DMS79 (cell line): ENCODE measurements at places on chromosomes 6 and 20.

- no peak for DNase-seq
Observed at GRCh38 chr20:50041246-50041873, 58.6 kb downstream of the SNAI1 start.

DNA sequence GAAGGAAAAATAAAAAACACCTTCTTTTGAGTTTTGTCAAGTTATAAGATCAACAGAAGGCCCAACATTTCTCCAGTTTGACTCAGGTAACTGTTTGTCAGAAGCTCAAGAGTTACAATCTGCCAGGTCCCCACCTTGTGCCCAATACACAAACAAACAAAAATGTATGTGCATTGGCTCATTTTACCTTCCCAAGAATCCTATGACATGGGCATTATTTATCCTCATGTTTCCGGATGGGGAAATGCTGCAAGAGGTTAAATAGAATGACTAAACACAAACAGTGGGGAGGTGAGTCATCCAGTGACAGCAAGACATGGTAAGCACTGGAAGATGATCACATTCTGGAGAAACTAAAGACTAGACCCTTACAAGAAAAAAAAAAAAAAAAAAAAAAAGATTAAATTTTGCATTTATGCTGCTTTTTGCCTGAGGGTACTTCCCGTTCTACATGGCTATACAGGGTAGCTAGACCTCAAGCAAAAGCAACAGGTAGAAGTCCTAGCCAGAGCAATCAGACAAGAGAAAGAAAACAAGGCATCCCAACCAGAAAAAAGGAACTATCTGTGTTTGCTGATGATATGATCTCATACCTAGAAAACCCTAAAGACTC is 23.6 kb upstream of the ANKRD60 start:
- DNase-seq = no peak

- no peak for DNase-seq
Observed at GRCh38 chr6:168130697-168131371, 51.8 kb upstream of the FRMD1 start.

GRCh38 chr6:71080826-71081225 is 124.0 kb upstream of the B3GAT2 start:
- DNase-seq = no peak

- DNase-seq = no peak
Observed at GRCh38 chr6:89111933-89112332, 5.9 kb downstream of the SRSF12 start.

- DNase-seq = no peak
Observed at GRCh38 chr6:52603000-52603795, 26.3 kb upstream of the TRAM2 start.

DNA sequence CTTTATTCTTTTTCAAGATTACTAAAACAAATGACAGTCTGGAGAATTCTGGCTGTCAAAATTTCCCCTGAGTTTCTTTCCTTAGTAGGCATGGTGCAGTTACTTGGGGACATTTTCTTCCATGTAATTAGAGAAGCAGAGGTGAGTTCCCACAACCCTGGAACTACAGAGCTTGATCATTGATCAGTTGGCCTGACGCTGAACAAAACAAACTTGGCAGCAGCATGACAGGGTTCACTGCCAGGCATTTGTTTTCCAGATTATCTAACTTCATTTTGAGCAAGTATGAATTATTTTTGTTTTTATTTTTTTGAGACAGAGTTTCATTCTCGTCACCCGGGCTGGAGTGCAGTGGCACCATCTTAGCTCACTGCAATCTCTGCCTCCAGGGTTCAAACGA is 22.6 kb downstream of the IYD start:
- DNase-seq = no peak

DNA sequence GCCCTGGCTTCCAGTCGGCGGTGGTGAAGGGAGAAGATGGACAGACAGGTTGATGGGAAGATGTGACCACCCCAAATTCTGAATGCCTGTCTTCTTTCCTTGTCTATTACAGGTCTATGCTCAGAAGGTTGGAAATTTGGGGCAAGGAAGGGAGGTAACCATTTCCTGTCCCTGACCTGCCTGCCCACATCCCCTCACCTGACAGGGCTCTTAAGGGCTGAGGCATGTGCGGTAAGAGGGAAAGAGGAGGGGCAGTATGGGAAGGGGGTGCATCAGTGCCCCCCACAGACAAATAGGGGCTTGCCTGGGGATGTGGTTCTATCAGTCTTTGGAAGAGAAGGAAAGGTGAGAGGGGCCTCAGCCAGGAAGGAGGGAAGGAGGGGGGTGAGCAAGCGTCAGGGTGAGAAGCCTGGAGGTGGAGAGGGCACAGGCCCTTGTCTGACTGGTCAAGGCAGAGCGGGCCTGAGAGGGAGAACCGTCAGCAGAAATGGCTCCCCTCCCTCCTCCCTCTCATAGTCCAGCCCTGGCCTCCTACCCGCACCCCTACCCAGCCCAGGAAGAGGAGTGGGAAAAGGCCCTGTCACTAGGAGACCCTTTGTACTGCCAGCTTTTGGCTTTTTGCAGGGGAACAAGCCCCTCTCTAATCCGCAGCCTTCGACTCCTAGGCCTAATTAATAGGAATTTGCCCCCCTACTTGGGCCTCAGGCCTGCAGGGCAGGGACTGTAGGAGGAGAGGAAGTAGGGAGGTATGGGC is 104.4 kb upstream of the FOXP4 start:
- DNase-seq = no peak

- DNase-seq = no peak
Observed at GRCh38 chr6:142356201-142356883, 54.5 kb downstream of the ADGRG6 start.

- no peak for DNase-seq
Observed at GRCh38 chr6:127792616-127793015, 108.2 kb downstream of the THEMIS start.

DNA sequence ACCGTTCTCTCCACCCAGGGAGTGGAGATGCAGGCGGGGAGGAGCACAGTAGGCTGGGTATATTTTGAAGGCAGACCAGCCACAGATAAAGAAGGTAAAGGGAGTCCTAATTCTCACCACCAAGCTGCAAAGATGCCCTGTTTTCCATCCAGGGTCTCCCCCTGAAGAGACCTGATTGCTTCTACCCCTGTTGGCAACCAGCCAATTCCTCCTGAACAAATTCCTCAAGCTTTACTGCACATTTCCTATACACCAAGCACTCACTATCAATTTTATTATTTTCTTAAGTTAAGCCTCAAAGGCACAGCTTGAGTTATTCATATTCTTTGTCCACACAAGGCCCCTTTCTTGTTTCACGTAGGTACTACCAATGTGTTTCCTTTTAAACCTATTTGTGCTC is 214.4 kb downstream of the EYA2 start:
- DNase-seq = no peak

- no peak for DNase-seq
Observed at GRCh38 chr20:17905544-17905943, 63.0 kb downstream of the SNX5 start.

GRCh38 chr6:132481189-132481588 is 31.7 kb downstream of the STX7 start:
- DNase-seq = no peak

GRCh38 chr6:31664790-31665500 is at the start of gene GPANK1:
GPANK1 (minus strand) TSS chr6:31664997; CDS start chr6:31664478, 519 bp downstream.
- peak; percentile 93 for DNase-seq

- no peak for DNase-seq
Observed at GRCh38 chr6:30158475-30159040, 2.5 kb downstream of the TRIM10 start.

DNA sequence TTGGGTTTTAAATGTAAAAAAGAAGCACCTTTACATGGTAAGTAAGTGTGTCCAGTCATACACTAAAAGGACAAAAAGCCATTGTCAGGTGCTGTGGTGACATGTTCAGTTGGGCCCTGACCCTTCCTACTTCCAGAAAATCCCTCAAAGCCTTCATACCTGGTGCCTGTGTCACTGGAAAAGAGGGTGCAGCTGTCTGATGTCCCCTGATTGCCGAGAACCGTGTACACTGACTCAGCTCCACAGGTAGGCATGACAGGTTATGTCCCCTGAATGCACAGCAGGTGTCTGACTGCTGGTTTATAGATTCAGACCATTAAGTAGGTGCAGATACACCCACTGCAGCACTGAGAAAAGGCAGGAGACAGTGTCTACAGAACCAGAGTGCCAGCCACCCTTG is 99.1 kb downstream of the FOXC1 start:
- DNase-seq = no peak

- no peak for DNase-seq
Observed at GRCh38 chr6:11214084-11214833, 18.2 kb downstream of the NEDD9 start.

GRCh38 chr6:17103715-17104114 is 1.9 kb downstream of the STMND1 start:
- no peak for DNase-seq

GRCh38 chr6:45591306-45591705 is 213.6 kb upstream of the SUPT3H start:
- no peak for DNase-seq

GRCh38 chr6:77650098-77650663 is 2.7 kb upstream of the MEI4 start:
- no peak for DNase-seq

- DNase-seq = no peak
Observed at GRCh38 chr6:167512696-167513375, 187.9 kb downstream of the TTLL2 start.

DNA sequence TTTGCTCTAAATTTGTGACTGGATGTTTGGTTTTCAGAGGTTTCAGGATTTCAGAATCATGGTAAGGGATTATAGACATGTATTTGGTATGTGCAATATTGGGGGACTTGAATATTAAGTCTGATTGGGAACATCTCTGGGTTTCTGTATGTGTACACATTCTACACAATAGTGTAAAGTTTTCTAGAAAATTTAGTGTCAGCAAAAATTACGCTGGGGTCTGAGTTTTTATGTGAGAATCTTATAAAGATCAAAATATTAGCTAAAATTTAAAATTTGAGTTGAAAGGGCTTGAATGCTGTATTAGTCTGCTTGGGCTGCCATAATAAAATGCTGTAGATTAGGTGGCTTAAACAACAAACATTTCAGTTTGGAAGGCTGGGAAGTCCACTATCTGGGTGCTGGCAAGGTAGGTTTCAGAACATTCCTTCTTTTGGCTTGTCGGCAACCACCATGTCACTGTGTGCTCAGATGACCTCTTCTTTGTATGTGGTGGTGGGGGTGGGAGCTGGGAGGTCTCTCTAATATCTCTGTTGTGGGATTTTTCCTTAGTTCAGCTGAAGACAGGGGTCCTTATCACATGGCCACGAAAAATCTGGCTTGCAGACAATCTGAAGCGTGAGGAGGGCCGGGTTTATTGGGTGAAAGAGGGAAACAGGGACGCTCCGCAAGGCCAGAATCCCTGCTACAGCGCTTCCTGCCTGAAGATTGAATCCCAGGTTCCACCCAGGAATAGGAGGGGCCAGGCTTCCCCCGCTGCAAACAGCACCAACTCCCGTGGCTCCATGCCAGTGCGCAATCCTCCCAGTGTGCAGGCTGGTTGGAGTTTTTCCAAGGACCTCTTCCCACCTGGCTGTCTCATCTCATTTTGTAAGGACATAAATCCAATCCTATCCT is 299.7 kb downstream of the PLCB1 start:
- no peak for DNase-seq

DNA sequence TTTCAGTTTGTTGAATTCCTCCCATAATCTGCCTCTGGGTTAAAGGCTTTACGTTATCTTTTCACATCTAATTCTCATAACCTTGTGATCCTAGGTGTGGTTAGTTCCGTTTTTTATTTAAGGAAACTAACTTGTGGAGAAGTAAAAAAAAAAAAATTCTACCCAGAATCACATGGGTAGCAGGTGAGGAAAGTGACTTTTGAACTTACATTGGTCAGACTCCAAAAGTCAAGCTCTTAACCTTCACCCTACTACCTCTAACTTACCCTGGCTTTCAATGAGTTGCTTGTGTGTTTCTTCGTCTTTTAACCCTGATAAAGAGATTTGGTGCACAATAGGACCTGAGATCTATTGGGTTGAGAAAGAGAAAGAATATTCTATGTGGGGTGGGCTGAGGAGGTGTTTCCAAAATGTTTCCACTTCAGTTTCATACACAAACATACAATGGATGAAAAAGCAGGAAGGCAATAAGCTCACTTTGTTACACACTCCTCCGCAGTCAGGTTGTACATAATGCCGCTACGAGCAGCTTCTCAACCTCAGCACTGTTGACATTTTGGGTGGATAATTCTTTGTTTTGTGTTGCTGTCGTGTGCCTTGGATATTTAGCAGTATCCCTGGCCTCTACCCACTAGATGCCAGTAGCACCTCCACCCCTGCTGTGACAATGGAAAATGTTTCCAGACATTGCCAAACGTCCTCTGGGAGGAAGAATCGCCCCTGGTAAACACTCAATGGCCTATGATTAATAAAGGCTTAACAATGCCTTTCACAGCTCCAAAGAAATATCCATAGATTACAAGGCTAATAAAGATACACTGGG is 193.0 kb upstream of the ZNF217 start:
- DNase-seq = peak; percentile 3

DNA sequence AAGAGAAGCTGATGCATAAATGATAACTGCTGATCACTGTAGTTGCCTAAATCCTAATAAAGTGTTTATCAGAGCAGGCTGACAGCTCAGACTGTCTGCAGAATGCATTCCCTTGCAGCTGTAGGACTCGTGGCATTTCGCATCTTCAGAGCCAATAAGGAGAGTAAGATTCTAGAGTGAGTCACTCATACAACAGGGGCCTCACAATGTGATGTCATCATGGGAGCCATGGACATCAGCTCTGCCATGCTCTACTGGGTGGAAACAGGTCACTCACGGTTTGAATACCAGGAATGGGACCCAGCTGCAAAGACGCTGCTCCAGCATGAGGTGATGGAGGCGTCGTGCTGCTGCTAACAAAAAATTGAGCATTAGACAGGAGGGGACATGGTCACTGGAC is 7.4 kb downstream of the FAM209B start:
- no peak for DNase-seq

GRCh38 chr6:161761966-161762365 is 488.1 kb upstream of the AGPAT4 start:
- no peak for DNase-seq

DNA sequence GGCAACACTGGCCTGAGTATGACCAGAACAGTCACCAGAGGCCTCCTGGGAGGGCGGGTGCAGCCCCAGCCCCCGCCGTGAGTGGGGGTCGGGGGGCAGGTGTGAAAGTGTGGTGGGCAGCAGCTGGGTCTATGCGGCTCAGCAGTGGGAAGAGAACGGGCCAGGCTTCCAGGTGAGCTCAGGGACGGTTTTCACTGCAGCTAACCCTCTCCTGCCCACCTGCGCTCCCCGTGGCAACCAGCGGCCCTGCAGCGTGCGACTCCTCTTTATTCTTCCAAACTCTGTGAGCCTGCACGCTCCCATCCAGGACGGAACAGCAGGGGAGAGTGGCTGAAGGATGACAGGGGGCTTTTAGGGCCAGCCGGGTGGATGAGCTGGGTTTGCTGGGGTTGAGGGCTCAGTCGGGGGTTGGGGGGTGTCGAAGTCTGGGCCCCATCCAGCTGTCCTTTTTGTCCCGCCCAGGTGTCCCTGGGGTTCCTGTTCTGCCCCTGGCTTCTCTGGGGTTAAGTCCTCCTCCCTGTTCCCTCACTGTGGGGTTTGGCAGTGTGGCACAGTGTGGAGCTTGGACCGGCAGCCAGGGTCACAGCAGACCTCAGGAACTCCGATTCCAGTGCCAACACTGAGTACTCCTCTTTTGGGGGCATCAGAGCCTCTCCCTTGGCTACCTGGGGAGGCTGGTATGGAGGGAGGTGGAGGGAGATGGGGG is 859 bp upstream of the BIRC7 start:
- DNase-seq = peak; percentile 38
